ENCODE measurements at places on chromosomes 11 and 22. TPM values are rescaled to one million over a fixed set of nuclear protein-coding genes. Genes with fewer than 3 reads are reported as not detected.

Gene MS4A6E
- not detected for polyA plus RNA-seq

Gene B4GALNT4
- polyA plus RNA-seq: not detected

Gene HTR3B
- polyA plus RNA-seq: not detected

Gene GPR83
- polyA plus RNA-seq: 0.14 TPM

Gene TNNI2
- not detected for polyA plus RNA-seq

Gene GLYAT
- not detected for polyA plus RNA-seq

Gene OR52E8
- not detected for polyA plus RNA-seq

Gene KCNQ1
- 7.9 TPM for polyA plus RNA-seq

DNA sequence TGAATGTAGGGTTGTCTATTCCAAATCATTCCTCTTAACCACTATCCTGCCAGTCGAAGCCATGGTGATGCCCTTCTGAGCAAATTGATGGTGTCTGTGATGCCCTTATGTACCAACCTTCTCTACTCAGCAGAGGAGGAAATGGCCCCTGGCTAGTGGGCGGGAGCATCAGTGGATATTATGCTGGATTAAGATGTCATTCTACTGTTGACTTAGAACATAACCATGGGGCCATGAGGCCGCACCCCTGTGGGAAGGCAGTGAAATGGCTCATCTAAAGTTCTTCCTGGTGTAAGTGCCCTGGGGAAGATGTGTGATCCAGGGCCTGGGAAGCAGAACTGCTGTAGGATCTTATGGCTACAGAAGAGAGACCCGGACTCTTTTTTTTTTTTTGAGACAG, 20.7 kb upstream of the P2RY2 start:
- DNase-seq: no peak

DNA sequence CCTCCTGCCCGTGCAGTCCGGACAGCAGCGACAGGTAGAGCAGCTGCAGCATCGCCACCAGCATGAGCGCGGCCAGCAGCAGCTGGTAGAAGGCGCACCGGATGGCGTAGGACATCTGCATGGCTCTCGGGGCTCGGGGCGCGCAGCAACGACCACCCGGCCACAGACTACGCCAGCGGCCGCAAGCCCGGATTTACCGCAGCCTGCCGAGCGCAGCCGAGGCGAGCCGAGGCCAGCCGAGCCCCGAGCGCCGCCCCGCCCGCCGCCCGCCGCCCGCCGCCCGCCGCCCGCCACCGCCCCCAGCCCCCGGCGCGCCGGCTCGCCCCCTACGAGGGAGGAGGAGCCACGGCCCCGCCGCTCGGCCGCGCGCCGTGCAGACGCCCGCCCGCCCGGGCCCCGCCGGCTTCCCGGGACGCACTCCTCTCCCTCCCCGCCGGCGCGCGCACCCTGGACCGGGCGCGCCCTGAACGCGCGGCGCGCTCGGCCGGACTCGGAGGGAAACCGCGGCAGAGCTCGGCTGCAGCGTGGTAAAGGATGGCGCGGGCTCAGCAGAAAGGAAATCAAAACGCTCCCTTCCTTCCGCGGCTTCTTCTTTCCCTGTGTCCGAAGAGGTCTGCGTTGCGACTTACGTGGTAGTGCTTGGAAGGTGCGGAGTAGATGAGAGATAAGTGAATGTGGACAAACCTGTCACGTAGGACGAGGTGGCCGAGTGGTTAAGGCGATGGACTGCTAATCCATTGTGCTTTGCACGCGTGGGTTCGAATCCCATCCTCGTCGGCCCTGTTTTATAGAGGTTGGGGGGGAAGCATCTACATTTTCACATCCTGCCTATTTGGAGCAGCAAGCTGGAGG, at the start of gene B4GAT1:
TSS of gene B4GAT1 (minus strand) at position 205 of the 852 bp plus-strand sequence. CDS start at position 121, 84 bp downstream.
- peak; percentile 67 for DNase-seq

DNA sequence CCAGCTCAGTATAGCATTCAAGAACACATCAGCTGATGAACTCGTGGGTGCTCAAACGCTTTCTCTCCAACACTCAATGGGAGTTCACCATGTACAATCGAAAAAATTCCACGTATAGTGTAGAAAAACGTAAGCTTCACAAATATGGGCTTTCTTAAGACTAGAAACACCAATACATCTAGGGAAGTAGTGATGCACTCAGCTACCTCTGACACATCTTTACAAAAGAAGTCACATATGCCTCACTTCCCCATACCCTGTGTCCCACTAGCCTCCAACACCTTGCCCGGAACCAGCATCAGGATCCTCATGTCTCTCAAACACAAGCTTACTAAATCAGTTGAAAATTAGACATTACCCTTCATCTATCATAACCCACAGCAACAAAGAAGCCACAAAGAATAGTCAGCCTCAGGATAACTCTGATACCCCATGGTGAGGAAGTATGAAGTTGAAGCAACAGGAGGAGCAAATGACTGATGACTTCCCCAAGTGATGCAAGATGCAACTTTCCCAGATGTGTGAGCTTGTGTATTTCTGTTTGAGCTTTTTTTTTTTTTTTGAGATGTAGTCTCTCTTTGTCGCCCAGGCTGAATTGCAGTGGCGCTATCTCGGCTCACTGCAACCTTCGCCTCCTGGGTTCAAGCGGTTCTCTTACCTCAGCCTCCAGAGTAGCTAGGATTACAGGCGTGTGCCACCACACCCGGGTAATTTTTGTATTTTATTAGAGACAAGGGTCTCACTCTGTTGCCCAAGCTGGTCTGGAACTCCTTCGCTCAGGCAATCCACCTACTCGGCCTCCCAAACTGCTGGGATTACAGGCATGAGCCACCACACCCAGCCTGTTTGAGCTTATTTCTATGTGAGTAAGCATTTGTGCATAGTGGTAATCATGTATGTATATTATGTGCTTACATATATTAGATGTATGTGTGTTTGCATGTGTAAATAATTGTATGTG, 8.5 kb upstream of the DENND5A start:
- no peak for DNase-seq

- no peak for DNase-seq
These were observed 1.3 kb upstream of the GDPD4 start for GRCh38 chr11:77302752-77303151.

- peak; percentile 33 for DNase-seq
These were observed 21.3 kb upstream of the NELL1 start for GRCh38 chr11:20647976-20648565.

- DNase-seq: no peak
These were observed 44.2 kb downstream of the MRE11 start for GRCh38 chr11:94449437-94449836.

DNA sequence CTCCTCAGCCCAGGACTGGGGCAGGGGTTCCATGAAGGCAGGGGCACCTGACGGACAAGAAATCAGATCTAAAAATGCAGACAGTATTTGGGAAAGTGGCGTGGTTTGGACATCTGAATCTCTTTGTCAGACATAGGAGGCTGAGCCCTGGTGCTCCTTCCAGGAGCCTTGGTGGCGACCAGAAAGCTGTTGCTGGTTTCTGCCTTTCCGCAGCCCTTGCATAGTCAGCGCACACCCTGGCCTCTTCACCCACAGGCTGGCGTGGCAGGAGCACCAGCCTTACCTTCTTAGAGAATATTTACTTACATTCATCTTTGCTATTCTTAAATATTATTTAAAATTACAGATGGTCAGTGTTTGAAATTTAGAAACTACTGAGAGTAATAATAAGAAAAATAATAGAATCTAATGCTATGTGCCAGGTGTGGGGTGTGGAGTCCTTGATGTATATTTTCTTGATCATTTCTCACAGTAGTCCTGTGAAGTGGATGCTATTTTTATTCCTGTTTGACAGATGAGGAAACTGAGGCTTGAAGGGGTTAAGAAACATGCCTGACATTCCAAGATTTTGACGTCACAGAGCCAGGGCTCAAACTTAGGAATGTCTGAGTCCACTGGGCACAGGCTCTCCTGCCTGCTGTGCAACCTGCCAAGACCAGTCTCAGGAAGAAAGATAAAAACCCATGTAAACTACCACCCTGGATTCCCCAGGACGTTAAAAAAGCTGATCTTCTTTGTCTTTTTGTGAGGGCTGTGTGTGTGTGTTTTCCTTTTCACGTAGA, 51.6 kb downstream of the TBC1D22A start:
- no peak for DNase-seq

DNA sequence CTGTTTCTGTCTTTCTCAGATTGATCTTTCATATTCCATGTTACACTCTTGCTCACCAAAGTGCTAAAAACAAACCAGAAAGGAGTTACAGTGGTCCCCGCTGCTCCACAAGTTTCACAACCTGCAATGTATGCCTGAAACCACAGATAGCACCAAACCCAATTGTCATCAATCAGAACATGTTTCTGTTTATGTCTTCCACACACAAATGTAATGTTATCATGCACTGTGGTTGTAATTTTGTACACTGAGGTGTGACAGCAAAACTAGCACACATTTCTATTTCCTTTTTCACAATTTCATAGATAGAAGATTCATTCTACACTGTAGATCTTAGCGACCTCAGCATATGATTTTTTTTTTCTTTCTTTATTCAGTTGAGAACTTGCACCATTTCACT, 1045.9 kb upstream of the RAG2 start:
- DNase-seq: no peak

GRCh38 chr22:45709060-45709739, 37.6 kb downstream of the ATXN10 start:
- DNase-seq: no peak

GRCh38 chr11:124801014-124801413, 808 bp upstream of the MSANTD2 start:
- DNase-seq: no peak

DNA sequence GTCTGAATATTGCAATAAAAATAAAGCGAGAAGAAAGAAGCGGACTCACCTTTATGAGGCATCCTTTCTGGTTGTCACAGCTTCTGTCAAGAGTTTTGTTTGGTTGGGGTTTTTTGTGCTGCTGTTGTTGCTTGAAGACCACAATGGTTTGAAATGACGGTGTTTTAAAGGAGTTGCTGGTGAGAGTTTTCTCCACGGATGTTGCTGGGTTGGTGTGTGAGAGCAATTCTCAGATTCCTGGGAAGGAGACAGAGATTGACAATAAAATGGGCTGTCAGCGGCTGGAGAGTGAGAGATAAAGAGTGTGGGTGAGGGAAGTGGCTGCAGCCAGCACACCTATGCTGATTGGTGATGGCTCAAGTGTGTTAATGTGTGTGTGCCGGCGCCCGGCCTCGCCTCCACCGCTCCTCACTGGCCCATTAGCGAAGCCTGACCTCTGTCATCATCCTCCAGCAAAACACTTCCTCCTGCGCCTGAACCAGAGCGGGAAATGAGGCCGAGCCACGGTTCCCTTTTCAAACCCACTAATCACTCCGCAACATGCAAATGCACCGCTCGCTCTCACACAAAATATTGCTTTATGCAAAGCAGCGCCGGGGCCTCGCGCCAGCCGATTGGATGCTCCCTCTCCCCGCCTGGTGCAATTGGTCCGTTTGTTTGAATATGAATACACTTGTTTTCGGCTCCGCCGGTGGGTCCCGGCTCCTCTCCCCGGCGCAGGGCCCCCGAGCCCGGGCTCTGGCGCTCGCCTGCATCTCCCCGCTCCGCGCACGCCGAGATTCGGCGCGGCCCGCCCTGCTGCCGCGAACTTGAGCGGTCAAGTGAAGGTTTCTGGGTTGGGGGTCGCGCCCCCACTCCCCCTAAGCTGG, at the start of gene PAX6:
TSS of gene PAX6 (minus strand) at position 544 of the 869 bp plus-strand sequence. CDS start 4,911 bp downstream, outside the sequence.
- peak; percentile 31 for DNase-seq

DNA sequence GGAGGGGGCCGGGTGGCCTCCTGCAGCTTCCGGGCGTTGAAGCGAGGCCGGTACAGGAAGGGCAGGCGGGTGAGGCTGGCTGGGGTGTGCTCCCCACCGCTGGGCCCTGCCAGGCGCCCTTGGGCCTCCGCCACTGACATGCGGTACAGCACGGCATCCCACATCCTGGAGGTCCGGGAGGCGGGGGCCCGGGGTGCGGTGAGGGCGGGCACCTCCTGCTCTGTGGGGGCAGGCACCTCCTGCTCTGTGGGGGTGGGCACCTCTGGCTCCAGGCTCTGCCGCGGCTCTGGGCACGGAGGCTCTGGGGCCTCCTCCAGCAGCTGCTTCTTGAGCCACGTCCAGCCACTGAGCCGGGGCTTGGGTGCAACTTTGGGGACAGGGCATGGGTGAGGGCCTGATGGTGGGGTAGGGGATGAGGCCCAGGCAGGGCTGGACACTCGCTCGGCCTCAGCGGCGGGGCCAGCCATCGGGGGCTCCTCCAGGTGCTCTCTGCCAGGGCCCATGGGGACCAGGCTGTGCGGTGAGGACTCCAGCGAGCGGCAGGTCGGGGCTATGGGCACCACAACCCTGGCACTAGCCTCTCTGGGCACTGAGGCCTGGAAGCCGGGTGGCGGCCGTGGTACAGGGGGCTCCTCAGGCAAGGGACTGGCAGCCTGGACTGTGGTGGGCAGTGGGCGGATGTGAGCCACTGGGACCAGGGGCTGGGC, 2.3 kb downstream of the PRR33 start:
- peak; percentile 80 for DNase-seq

DNA sequence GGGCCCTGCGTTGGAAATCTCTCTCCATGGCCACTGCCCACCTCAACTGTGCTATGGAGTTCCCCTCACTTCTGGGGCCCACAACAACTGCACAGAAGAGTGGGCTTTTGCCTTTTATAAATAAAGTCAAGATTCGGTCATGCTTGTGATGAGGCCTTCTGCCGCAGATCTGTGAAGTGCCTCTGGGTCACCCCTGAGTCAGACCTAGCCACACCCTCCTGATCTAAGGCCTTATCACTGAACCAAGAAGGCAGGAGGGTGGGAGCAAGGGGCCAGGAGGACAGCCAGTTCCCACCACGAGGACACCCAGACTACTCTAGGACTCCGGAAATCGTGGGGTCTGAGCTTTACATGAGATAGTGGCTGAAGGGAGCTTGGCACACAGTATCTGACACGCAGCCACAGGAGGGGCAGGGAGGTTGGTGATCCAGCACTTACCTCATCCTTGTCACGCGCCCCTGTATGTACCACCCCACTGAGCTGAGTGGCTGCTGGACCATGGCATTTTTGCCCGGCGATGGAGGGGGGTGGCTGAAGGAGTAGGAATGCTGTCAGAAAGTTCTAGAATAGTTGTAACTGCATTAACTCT, 115.7 kb downstream of the ABTB2 start:
- no peak for DNase-seq

DNA sequence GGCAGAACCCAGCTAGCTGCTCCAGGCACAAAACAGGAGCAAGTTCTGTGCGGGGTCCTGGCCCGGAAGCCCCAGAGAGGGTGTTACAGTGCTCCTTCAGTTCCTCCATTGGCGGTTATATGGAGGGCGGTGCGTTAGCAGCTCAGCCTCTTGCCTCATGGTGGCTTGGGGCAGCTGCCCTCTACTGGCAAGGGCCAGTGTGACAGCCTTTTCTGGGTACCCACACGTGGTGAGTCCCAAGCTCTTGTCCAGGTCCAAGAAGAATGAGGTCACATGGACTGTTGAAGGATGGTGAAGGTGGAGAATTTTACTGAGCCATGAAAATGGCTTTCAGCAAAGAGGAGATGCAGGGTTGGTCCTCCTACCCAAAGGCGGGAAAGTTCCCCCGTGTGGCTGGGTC, 100.5 kb downstream of the WT1 start:
- DNase-seq: no peak

- DNase-seq: no peak
These were observed 338.0 kb downstream of the TENM4 start for GRCh38 chr11:79102840-79103239.

- peak; percentile 82 for DNase-seq
These were observed at the start of gene MEI1 for GRCh38 chr22:41699264-41700107. Gene MEI1, plus strand, starts transcription at chr22:41699503. Its CDS starts 36 bp downstream, at chr22:41699539.

DNA sequence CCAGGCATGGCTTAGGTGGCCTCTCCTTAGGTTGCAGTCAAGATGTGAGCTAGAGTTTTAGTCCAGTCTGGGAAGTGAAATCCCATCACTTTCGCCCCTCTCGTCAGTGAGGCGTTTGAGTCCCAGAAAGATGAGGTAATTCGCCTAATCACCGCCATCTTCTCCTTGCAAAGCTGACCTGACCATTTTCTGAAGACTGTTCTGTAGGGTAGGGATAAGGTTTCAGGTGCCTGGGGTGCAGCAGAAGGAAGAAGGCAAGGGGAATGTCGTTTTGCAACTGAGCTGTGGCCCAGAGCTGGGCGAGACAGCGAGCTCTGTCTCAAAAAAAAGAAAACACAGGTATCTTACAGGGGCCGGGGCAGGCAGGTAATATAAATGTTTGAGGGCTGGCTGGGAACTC, 61.7 kb upstream of the CECR2 start:
- no peak for DNase-seq

Measured in CD4-positive, CD25-positive, alpha-beta regulatory T cell (primary cell).